ENCODE measurements at places on chromosomes 2 and 18.

- DNase-seq, result peak; percentile 45
Observed at GRCh38 chr2:85388878-85389538, 21.2 kb downstream of the CAPG start.

DNA sequence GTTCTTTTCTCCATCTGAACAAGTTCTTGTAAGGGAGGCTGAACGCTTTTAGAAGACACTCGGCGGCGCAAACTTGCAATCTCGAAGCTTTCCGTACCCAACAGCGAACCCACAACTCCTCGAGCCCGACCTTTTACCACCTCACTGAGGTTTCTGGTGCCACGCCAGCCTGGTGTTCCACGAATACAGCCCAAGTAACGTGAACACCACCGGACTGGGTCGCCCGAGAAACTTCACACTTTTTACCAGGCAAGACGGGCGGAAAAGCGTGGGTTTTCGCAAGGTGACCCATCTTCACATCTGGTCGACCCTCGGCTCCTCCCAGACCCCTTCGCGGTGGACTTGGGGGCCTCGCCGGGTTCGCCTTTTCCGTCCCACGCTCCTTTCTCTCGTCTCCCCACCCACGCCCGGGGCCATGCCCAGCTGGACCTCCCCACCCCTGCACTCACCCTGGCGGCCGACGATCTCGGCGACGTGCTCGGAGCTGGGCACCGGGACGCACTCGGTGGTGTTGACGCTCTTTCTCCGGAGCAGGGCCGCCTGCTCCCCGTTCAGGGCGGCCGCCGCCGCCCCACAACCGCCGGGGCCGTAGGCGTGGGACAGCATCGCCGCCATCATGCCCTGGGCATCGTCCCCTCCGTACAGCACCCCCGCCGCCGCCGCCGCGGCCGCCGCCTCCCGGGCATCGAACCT lies 1.2 kb downstream of the MEX3C start:
- peak; percentile 21 for DNase-seq

- DNase-seq, result no peak
Observed at GRCh38 chr2:202765436-202765835, 106.1 kb downstream of the ICA1L start.

DNA sequence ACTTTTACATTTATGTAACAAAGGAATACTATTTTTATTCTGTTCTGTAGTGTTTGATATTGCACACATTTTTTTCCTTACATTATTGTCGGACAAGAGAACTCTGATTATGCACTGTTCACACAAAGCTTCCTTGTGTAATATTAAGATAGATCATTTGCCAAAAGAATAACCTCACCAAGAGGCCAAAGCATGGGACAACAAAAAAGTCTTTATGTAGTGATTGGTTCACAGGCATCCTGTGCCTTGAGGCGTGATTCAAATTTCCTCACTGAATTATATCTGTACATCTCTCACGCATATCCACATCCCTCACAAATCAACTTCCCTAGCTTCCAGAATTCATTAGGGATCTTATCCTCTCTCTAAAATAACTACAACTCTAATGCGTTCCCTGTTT lies 642.7 kb downstream of the NR4A2 start:
- no peak for DNase-seq

- no peak for DNase-seq
Observed at GRCh38 chr18:79382681-79383387, 12.9 kb upstream of the NFATC1 start.

- DNase-seq, result no peak
Observed at GRCh38 chr2:27909901-27910300, 19.4 kb downstream of the BABAM2 start.

- DNase-seq, result peak; percentile 25
Observed at GRCh38 chr2:16216558-16216945, 276.2 kb downstream of the MYCN start.
